ENCODE measurements at places on chromosomes 16 and 17.

- DNase-seq, result no peak
These were observed 11.1 kb downstream of the NKD1 start for GRCh38 chr16:50559342-50559741.

DNA sequence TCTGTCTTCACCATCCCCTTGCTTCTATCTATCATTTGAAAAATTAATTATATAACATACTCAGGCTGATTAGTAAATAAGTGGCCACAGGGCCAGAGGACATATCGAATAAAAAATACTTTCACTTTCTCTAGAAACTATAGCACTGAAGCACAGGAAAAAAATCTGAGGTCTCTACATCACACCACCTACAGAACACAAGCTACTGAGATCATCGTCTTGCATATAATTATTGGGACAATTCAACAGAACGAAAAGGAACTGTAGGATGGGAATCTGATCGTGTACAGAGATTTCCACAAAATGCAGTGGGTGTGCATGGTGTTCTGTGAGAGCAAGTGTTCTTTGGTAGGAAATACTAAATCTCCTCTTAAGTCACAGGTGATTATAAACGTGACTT is 289.6 kb upstream of the ERCC4 start:
- no peak for DNase-seq

DNA sequence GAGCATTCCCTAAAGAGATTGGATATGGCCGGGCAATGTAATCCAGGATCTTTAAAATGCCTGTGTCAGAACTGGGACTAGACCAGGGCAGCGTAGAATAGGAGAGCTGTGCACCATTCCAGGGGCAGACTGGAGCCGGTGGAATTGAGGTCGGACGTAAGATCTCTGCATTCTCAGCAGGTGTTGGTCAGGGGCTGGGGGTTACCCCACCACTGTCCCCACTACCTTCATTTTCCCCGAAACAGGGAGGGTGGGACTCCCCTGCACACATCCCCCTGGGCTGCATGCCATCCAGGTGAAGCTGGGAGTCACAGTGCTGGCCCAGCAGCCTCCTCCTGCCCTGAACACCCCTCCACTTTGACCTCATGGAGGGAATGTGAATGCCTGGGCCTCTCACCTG is 17.8 kb downstream of the OSBPL7 start:
- DNase-seq, result no peak

- DNase-seq, result peak; percentile 34
These were observed 52.8 kb downstream of the MARCHF10 start for GRCh38 chr17:62755141-62755851.

- DNase-seq, result no peak
These were observed 50.3 kb downstream of the MEOX1 start for GRCh38 chr17:43611230-43611969.

DNA sequence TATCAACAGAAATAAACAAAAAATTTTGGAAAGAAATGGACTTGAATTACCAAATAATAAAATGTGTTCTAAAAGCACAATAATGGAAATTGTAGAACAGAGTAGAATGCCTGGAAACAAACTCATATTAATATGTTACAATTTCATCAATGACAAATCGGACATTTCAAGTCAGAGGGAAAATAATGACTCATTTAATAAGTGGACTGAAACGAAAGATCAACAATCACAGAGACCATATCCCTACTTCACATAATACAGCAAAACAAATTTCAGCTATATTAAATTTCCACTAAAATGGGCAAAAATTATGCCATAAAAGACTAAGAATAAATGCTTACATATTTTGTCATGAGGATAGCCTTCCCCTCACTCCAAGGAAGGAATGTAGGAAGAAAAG is 25.7 kb downstream of the CDYL2 start:
- DNase-seq, result no peak

DNA sequence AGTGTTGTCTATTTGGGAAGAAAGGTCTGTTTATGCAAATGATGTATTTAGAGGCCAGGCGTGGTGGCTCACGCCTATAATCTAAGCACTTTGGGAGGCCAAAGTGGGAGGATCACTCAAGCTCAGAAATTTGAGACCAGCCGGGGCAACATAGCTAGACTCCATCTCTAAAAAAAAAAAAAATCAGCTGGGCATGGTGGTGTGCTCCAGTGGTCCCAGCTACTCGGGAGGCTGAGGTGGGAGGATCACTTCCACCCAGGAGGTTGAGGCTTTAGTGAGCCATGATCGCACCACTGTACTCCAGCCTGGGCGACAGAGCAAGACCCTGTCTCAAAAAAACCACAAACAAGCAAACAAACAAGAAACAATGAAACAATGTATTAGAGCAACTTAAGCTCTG is 18.9 kb upstream of the HEATR3 start:
- DNase-seq, result no peak

DNA sequence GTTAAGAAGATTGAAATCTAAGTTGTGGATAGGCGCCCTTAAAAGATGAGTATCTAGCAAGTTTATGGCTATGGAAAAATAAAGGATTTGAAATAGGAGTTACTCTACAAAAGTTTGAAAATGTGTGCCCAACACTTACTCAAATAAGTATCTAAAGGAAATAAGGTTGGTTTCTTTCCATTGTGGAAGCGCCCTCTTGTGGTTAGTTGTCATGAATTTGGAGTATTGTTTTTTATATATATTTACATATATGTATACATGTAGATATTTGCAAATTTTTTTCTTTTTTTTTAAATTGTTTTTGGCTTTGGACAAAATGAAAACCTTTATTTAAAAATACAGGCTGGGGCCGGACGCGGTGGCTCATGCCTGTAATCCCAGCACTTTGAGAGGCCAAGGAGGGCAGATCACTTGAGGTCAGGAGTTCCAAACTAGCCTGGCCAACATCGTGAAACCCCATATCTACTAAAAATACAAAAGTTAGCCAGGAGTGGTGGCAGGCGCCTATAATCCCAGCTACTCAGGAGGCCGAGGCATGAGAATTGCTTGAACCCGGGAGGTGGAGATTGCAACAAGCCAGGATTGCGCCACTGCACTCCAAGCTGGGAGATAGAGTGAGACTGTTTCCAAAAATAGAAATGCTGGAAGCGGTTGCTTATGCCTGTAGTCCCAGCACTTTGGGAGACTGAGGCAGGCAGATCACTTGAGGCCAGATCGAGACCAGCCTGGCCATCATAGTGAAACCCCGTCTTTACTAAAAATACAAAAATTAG is 24.0 kb upstream of the VPS4A start:
- peak; percentile 55 for DNase-seq

DNA sequence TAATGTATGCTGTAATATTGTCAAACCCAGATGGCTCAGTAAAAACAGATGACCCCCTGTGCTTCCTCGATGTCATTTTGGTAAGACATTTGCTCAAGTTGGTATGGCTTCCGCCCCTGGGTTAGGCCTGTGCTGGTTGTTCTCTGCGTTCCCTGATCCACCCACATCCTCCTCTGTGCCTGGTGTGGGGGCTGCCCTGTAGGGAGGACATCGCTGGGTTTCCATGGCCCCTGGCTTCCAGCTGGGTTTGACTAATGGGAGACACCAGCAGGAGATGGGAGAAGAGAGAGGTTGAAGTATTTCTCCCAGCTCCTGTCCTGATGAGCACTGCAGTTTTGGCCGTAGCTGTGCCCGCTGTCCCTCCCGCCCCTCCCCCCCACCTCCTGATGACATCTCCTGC is 4.4 kb upstream of the MFAP4 start:
- no peak for DNase-seq

DNA sequence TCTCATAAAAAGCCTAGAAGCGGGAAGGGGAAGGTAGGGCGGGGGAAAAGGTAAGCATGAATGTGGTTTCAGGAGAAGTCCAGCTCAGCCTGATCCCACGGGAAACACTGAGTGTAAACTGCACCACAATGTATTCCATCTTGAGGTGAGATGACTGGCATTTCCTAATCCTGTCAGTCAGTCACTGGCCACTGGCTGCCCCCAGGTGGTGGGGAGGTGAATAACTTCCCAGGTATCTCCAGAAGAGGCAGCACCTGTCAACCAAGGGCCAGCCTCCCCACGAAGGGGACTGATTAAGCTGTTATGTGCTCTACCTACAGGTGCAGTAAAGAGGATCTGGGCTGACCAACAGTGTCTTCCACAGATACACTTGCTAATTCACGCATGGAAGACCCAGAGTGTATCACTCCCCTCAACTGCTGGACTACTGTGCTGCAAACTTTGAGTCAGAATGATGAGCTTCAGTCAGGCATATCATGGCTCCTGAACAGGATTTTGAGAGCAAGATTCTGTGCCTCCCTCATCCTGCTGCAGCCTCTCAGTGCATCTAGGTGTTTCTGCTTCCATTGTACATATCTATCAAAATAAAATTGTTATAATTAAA is 108.5 kb upstream of the CCL2 start:
- DNase-seq, result peak; percentile 8

DNA sequence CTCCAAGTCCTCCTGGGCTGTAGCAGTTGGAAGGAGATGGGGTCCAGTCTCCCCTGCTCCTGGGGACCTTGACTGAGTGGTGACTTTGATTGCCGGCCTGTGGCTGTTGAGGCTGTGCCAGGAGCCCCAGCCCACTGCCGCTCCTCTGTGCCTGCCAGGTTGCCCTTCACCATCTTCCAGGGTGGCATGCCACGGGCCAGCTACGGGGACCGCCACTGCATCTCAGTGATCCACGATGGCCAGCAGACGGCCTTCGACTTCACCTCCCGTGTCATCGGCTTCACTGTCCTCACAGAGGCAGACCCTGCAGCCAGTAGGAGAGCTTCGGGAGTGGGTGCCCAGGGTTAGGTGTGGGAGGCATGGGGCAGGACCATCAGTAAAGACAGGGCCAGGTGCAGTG is 23.4 kb upstream of the MYO15B start:
- DNase-seq, result no peak

DNA sequence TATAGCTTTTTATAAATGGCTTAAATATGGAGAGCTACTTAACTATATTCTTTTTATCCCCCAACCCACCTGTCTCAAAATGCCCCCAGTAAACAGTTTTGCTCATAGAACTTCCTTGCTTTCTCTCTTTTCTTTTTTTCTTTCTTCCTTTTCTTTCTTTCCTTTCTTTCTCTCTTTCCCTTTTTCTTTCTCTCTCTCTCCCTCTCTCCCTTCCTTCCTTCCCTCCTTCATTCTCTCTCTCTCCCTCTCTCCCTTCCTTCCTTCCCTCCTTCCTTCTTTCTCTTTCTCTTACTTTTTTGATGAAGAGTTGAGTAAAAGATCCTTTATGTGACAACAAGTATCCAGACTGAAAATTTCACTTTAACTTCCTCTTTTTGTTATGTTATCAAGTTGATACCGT is 48.2 kb downstream of the KCNJ2 start:
- DNase-seq, result no peak

GRCh38 chr16:9186061-9186460 is 94.6 kb downstream of the HAPSTR1 start:
- DNase-seq, result no peak

- no peak for DNase-seq
These were observed 83.5 kb downstream of the AMFR start for GRCh38 chr16:56341656-56342399.

DNA sequence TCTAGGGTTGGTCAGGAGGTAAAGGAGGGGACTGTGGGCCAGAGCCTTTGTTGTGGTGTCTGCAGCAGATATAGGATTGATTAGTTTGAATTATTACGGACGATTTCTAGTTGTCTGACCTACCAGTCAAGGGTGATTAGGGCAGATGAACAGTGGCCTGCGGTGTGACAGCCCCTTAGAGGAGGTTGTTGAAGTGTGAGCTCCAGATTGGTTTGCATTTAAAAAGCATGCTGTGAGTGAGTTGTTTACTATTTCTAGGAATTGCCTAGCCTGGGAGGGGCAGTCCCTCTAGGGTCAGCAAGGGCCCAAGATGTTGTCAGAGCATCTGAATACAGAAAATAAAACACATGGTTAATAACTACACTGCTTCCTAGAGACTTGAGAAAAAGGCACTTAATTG is 108.8 kb downstream of the ARHGAP44 start:
- DNase-seq, result no peak

GRCh38 chr17:71638668-71639067 is 482.2 kb upstream of the SOX9 start:
- DNase-seq, result no peak

- DNase-seq, result no peak
These were observed 66.1 kb upstream of the FOXF1 start for GRCh38 chr16:86444261-86444660.

DNA sequence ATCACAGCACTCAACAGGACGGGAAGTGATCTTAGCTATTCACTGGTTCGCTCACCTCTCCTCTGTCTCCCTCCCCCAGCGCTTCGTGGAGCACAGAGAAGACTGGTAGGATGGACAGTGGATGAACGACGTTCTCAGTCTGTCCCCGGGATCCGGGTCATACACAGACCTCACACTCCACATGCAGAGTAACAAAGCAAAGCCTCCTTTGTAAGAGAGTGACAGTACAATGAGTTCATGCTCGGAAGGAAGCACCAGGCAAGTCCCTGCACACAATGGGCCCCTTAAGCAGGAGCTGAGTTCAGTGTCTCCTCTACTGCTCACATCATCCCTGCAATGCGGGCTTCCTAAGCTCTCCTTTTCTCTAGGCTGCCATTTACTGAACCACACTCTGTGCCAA is 356.9 kb downstream of the C16orf95 start:
- no peak for DNase-seq

DNA sequence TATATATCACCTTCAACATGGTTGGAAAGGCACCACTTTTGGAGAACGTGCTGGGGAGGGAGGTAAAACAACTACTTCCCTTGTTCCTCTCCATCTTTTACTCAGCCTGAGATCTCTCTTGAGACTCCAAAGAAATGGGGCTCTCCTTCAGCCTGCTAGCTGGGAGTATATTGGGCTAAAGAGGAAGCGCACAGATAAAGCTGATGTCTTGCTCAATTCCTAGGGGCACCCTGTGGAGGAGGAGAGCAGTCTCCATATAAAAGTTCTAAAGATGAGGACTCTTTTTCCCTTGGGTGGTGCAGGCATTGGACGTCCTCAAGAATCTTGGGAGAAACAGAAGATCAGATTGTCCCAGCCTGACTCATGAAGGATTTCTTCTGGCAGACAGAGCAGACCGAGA is 4.6 kb upstream of the ETV4 start:
- no peak for DNase-seq

DNA sequence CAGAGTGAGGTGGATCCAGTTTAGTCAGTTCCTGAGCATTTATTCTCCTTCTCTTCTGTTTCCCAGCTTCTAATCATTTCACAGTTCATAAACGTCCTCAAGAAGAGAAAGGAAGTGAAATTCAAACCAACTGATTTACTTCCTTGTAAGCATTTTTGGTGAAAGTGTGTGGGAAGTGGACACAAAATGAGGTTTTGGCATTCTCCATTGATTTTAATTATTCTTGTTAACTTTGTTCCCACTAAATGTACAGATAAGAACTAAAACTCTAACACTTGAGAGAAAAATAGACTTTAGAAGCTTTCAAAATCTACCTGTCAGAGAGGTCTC is 42.7 kb upstream of the CORO6 start:
- DNase-seq, result no peak

GRCh38 chr17:80028030-80028429 is 7.6 kb downstream of the TBC1D16 start:
- DNase-seq, result no peak

DNA sequence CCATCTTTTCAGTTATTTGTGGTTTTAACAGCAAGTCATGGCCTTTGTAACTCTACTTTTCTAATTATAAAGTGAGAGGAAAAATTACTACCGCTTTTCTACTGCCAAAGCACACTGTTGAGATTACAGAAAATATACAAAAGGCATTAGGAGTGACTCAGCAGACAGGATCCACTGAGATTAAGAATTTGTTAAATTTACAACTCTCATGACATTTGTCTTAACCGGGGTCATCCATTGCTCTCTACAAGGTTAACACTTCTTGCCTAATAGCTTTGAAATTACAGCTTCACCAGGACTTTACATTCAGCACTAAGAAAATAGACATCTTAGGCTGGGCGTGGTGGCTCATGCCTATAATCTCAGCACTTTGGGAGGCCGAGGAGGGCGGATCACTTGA is 93.4 kb downstream of the SSH2 start:
- DNase-seq, result peak; percentile 22

- no peak for DNase-seq
These were observed 44.9 kb upstream of the TRAP1 start for GRCh38 chr16:3762107-3762750.

Measured in HAP-1 (cell line).